ENCODE measurements at places on chromosomes 2 and 18.

GRCh38 chr2:67997903-67998302 lies 64.9 kb downstream of the C1D start:
- no peak for DNase-seq

DNA sequence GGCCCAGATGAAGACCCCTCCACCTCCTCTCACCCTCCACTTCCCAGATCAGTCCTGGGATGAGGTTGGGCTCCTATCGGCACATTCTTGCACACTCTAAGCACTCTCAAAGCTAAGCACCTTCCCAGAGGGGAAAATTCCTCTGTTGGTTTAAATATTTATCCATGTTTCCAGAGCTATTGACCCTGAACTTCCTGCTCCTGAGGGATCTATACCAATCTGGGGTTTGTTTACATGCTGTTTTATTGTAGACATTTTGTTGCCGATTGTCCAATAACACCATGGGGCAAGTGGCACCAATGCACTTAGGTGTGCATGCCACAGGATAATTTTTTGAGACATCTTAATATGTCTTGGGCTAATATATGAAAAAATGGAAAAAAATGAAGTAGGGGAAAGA lies 476.2 kb downstream of the SLC4A3 start:
- DNase-seq = no peak

GRCh38 chr2:226891780-226892590 lies 56.1 kb downstream of the RHBDD1 start:
- DNase-seq = no peak

DNA sequence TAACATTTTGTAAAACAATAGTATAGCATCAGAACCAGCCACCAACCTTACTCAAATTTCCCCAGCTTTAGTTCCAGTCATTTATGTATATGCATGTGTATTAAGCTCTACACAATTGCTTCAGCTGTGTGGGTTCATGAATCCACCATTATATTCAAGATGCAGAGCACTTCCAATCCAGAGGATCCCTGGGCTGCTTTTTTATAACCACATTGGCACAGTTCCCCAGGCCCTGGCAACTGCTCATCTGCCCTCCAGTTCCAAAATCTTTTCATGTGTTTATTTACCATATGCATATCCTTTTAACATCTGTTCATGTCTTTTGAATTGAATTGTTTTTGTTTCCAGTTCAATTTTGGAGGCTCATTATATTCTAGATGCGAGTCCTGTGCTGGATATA lies 482.9 kb upstream of the HS6ST1 start:
- no peak for DNase-seq

DNA sequence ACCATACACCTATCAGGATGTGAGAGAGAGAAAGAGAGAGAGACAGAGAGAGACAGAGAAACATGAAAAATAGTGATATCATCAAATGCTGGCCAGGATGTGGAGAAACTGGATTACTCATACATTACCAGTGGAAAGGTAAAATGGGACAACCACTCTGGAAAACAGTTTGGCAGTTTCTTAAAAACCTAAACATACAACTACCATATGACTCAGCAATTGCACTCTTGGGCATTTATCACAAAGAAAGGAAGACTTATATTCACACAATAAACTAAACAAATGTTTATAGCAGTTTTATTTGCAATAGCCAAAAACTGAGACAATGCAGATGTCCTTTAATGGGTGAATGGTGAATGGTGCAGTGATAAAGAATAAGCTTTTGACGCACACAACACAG lies 29.1 kb downstream of the SLC4A3 start:
- DNase-seq = no peak

GRCh38 chr2:190863946-190864345 lies 16.7 kb upstream of the GLS start:
- no peak for DNase-seq

GRCh38 chr2:98759338-98759737 lies 28.4 kb upstream of the MGAT4A start:
- DNase-seq = no peak

GRCh38 chr2:173075781-173076580 lies at the start of gene MAP3K20:
MAP3K20 (plus strand) TSS chr2:173075846; CDS start chr2:173091032, 15,186 bp downstream.
- peak; percentile 45 for DNase-seq

GRCh38 chr2:150601280-150602038 lies 114.0 kb upstream of the RND3 start:
- no peak for DNase-seq

DNA sequence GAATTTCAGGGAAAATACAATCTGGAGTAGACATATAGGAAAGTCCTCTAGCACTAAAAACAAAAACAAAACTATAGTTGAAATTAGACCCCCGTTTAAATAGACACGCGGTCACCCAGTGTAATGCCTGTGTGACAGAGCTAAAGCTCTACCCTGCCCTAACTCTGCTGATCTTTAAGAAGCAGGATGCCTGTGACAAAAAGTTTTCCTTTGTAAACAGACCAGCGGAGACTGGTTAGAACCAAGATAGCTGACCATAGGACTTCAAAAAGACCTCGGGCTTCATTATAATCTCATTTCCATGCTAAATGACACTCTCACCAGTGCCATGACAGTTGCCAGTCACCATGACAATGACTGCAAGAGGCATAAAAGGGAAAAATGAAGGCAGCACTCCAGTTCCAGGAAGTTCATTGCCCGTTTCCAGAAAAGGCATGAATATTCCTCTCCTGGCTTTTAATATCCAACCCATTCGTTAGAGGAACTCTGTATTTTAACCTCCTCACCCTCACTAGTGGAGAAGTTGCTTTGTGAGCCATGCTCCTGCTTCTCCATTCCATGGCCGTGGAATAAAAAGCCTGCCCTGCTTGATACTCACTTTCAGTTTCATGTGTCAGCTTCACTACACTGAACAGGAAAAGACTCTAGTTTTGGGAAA lies 157.2 kb upstream of the COPS8 start:
- DNase-seq = no peak
